Lower lobe of right lung (tissue), 2 donors: ENCODE measurements at places on chromosomes 12 and 14. TPM values are rescaled to one million over a fixed set of nuclear protein-coding genes. Genes with fewer than 3 reads are reported as not detected.

OR4K17 gene
- not detected for total RNA-seq

DNA sequence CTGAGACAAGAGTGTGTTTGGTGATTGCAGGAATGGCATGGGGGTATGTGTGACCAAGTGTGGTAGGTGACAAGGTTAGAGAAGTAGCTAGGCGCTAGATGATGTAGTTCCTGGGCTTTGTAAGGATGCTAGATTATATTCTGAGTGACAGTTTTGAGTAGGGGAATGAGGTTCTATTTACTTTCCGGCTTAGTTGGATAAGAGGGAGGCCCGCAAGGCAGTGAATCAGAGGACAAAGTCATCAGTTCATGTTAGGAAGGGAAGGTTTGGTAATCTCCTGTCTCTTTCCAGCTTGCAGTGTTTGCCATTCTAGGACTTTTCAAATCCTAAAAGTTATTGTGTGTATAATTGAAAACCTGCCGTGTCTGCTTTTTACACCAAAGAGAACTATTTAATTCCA is 45.0 kb downstream of the CFAP54 start:
- DNase-seq: no peak

GRCh38 chr14:88010331-88010730 is 5.4 kb downstream of the GPR65 start:
- no peak for DNase-seq

HECTD4 gene
- 54.8 TPM for total RNA-seq

DNA sequence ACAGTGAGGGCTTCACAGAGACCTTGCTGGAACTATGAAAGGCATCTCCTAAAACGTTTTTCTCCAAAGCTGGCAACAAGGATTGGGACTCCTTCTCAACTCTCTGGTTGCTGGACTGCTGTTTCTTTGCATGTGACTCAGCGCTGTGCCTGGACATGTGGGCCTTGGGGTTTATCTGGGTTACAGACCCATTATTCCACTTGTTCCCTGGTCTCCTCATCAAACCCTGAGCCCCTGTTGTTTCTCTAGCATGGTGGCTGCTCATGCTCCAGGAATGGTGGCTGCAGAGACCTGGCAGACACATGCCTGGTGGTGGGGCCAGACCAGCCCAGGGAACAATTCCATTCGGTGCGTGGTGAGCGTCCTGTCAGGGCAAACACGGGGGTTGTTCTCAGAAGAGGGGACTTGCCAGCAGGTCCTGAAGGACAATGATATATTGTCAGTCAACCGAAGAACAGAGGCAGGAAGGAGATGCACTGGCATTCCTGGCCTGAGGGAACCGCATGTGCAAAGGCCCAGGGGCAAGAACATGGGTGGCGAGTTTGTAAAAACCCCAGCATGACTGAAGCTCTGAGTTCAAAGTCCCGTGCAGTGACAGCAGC is 320.1 kb upstream of the RTL1 start:
- no peak for DNase-seq

DIO2 gene
- total RNA-seq: 0.62 TPM

DNA sequence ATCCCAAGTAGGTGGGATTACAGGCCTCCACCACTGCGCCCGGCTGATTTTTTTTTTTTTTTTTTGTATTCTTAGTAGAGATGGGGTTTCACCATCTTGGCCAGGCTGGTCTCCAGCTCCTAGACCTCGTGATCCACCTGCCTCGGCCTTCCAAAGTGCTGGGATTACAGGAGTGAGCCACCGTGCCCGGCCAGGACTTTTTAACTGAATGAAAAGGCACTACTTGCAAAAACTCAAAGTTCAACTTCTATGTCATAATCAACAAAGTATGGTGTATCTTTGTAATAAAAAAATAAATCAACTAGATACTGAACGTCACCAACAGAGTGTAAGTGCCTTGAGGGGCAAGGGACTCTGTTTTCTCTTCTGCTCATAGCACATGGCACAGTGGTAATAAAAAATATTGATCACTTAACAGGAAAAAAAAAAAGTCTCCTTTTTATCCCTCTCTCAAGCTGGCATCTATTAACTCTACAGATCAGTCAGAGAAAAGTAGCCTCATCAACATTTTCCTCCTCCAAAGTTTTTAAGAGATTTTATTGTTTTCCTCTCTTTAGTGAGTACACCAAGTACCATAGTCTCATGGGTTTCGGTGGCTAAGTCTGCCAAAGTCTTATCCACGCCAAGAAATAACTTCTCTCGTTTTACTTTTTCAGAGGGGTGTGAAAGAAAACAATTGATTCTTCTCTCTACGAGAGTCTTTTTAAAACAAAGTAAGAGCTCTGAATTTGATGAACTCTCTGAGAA is 10.6 kb upstream of the FOXN3 start:
- DNase-seq: no peak

DNA sequence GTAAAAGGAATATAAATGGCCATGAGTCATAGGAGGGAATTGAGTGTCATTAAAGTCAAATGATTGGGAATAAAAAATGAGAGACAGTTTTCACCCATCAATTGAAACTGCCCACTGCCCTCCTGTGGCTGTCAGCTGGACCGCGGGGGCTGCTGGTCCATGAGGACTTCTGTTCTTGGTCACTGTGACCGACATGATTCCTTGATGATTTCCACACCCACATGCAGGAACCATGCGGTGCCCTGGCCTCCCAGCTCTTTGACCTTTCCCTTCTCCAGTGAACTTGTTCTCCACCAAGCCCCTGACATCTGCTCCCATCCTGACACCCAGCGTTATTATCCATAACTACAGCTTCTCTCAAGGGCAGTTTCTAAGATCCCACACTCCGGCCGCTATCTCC is 48.4 kb downstream of the C12orf75 start:
- no peak for DNase-seq

DNA sequence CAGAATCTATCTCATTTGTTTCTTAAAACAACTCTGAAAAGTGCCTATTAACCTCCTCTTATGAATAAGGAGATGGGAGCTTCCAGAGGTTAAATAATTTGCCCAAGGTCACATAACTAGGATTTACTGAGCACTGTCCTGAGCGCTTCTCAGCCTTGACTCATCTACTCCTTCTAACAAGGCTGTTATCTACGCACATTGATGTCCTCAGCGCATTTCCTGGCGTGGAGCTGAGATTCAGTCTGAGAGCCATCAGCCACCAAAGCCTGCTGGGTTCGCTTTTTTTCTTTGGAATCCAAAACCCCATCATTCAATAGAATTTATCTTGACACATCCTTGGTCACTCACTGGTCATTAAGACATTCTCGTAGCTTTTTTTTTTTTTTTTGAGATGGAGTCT is 29.3 kb downstream of the AK7 start:
- DNase-seq: no peak

DNA sequence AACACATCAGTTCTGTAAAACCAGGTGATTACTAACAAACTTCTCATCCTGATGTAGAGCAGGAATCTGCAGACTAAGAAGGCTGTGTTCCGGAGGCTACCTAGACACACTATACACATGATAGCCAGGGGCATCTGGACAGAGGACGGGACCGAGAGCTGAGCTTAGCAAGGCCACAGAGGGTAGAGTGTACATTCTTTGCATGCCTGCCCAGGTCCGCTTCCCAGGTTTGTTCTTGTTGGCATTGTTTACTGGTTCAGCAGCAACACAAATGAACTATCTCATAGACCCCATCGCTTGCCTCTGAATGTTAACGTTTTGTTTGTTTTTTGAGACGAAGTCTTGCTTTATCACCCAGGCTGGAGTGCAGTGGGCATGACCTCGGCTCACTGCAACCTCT is 17.7 kb upstream of the TEAD4 start:
- DNase-seq: no peak

AMDHD1 gene
- total RNA-seq: 1.8 TPM

GRCh38 chr14:29668201-29668600 is 259.4 kb downstream of the PRKD1 start:
- DNase-seq: no peak

GRCh38 chr14:68293404-68293803 is 473.8 kb downstream of the RAD51B start:
- no peak for DNase-seq

- no peak for DNase-seq
Observed at GRCh38 chr14:54085232-54085761, 128.7 kb upstream of the BMP4 start.

- DNase-seq: no peak
Observed at GRCh38 chr14:93493054-93493453, 62.3 kb downstream of the UNC79 start.

ESPL1 gene
- 2.2 TPM for total RNA-seq

GRCh38 chr14:86911486-86911885 is 1081.5 kb downstream of the GALC start:
- DNase-seq: no peak

GRCh38 chr12:85835426-85836196 is 598 bp downstream of the RASSF9 start:
- DNase-seq: no peak

- no peak for DNase-seq
Observed at GRCh38 chr14:104706733-104707607, 17.1 kb upstream of the ADSS1 start.

- no peak for DNase-seq
Observed at GRCh38 chr14:90692826-90693225, 123.4 kb downstream of the TTC7B start.

CAPS2 gene
- total RNA-seq: 12.1 TPM

MARCHF9 gene
- 20.0 TPM for total RNA-seq

GRCh38 chr12:79423560-79423959 is 267.2 kb downstream of the PAWR start:
- no peak for DNase-seq

AEBP2 gene
- 36.7 TPM for total RNA-seq

DNA sequence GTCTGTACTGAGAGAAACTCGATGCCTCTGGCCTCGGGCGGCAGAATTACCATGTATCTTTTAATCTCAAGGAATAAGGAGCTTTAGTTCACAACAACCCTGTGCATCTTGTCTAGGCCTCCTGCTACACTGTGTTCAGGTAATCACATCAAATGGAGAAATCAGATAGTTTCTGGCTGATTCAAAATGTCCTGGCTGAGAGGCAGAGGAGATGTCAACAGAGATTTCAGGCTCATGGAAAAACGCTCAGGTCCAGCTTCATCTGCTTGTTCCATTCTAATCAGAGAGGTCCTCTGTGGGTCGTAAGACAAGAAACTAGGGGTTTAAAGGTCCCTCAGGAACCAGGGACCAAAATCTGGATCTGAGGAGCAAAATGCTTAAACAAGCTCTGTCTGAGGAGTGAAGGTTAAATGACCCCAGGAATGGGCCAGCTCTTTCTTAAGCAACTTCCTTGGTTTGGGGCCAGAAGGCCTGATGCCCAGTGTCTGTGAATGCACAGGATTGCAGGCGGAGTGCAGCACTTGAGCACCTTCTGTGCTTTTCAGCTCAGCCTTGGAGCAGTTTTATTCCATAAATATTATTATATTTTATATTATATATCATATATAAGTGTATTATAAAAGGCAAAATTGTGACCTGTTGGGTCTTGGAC is 170.2 kb upstream of the PRICKLE1 start:
- DNase-seq: no peak

GRCh38 chr14:88559852-88560251 is 3.0 kb upstream of the ZC3H14 start:
- no peak for DNase-seq

SFSWAP gene
- total RNA-seq: 46.9 TPM

GRCh38 chr14:70955543-70956480 is 48.6 kb downstream of the PCNX1 start:
- DNase-seq: no peak

DNA sequence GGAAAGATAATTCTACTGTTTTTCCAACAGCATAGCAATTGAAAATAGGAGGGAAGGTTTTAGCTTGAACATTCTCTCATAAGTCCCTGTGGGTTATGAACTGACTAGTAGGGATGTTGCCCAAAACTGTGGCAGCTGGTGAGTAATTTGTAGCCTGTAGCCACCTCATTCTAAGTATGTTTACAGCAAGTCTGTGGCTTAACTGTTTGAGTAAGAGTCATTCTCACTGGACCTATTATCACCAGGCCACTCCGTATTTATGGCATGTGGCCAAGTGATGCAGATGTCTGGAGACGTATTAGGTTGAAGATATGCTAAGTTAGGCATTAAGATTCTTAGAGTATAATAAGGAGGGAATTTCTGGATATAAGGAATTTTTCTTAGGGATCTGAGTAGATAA is 458.3 kb downstream of the ETNK1 start:
- DNase-seq: no peak

DNA sequence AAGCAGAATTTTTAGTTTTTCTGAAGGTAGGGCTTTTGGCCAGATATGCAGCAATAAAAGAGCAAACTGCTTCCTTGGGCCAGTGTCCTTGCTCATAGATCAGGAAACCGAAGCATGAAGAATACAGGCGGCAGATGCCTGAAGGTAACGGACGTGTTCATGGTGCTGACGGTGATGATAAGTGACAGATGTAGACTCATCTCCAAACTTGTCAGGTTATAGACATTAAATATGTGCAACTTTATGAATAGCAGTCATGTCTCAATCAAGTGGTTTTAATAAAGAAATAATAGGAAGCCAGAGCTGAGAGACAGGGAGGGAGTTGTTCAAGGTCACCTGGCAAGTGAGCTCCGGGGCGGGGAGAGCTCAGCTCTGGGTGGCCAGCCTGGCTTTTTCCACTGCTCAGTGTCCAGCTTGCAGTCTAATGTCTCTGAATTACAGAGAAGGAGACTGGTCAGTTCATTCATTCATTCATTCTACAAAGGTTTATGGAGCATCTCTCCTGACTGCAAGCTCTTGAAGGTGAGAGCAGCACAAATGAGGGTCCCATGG is 1.0 kb downstream of the SERPINA5 start:
- no peak for DNase-seq

- DNase-seq: no peak
Observed at GRCh38 chr14:63596998-63597658, 44.5 kb downstream of the WDR89 start.

DNA sequence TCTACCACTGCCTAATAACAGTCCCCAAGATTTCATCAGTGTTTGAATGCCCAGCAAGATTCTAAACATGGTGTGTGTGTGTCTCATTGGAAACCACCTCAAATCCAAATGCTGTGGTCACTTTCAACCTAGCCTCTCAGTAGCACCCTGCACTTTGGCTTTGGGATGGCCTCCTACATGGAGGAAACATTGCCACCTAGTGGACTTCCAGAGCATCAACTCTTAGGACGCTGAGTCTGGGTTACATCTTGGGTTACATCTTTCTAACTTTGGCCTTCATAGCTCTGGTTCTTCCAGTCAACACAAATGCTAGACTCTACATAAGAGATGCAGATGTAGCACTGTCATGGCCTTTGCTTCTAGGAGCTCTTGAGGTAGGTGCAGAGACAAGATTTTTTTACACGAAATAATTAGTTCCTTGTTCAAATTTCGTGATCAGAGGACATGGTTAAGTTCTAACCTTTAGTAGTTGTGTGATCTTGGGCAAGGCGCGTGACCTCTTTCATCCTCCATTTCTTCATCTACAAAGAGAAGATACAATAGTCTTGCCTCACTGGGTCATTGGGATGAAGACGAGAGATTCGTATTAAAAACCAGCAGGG is 113.5 kb upstream of the VASH1 start:
- DNase-seq: no peak

- DNase-seq: no peak
Observed at GRCh38 chr12:108341356-108341755, 2.2 kb upstream of the CMKLR1 start.
